NCI-H510A (cell line): ENCODE measurements at places on chromosomes 2 and 18.
A peak's percentile ranks its signal among the peaks of the same experiment; 100 is the strongest.

GRCh38 chr18:77651441-77651840, 401.8 kb downstream of the GALR1 start:
- no peak for DNase-seq

- no peak for DNase-seq
Observed at GRCh38 chr2:149924549-149925213, 337.1 kb upstream of the MMADHC start.

DNA sequence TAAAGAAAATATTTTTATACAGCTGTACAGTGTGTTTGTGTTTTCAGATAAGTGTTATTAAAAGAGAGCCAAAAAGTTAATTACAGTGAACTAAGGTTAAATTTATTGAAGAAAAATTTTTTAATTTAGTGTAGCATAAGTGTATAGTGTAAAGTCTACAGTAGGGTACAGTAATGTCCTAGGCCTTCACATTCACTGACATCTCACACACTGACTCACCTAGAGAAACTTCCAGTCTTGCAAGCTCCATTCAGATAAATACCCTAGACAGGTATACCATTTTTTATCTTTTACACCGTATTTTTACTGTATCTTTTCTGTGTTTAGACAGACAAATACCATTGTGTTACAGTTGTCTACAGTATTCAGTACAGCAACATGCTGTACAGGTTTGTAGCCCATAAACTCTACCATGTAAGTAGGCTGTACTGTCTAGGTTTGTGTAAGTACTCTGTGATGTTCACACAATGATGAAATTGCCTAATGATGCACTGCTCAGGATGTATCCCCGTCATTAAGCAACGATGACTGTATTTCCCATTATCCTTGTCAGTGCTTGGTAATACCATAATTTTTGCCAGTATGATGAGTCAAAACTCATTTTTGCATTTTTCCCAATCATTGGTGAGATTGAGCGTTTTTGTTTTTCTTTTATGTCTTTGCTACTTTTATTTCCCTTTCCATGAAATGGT, 48.2 kb upstream of the B3GNT2 start:
- no peak for DNase-seq

DNA sequence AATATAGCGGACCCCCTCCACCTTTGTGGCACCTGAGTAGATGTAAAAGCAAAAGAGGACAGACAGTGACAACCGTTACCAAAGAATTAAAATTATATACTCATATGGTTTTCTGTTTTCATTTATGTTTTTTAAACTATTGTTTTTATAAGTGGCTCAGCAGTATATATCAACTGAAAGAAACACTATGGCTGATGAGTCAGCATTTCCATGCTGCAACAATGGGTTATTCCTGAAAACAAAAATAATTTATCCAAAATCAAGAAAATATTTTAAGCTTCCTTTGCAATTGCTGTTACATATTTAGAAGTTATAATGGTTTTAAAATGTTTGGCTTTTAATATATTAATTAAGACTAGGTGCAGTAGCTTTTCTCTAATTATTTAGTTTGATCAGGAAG, 17.7 kb downstream of the MRPS9 start:
- DNase-seq, result no peak

GRCh38 chr2:132871831-132872230, 201.8 kb upstream of the LYPD1 start:
- DNase-seq, result no peak

DNA sequence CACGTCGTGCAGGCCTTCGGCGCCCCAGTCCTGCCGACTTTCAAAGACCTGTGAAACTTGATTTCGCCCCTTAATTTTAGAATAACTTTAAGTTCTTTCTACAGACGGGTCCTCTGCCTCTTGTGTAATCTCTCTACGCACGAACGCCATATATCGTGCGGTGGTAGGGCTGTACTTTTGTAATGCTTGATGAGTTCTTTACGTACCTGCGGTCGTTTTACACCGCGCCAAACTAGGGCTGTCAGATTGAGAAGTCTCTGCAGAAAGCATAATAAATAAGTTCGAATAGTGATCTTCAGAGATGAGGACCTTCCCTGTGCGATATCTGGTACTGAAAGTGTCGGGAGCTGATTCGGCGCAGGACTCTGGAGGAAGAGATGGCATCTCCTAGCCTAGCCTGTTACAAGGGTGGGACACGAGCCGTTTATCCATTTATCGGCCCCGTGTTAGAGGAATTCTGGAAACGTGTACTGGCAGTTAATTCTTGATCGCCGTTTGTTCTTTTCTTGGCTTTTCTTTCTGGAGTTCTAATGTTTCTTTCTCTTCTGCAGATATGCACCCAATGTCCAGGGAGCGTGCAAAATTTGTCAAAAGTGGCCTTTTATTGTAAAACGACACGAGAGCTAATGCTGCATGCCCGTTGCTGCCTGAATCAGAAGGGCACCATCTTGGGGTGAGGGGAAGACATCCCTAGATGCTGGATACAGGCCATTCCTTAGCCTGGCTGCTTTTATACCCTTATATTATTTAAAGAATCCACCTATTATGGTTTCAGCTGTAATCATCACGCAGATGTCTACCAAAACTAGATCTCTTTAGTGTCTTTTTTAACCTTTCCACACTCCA, 781 bp upstream of the SLC5A6 start:
- no peak for DNase-seq

GRCh38 chr2:121545257-121545656, 14.6 kb downstream of the RNU4ATAC start:
- DNase-seq, result no peak

GRCh38 chr18:65606551-65607130, 144.2 kb upstream of the CDH7 start:
- DNase-seq, result no peak

DNA sequence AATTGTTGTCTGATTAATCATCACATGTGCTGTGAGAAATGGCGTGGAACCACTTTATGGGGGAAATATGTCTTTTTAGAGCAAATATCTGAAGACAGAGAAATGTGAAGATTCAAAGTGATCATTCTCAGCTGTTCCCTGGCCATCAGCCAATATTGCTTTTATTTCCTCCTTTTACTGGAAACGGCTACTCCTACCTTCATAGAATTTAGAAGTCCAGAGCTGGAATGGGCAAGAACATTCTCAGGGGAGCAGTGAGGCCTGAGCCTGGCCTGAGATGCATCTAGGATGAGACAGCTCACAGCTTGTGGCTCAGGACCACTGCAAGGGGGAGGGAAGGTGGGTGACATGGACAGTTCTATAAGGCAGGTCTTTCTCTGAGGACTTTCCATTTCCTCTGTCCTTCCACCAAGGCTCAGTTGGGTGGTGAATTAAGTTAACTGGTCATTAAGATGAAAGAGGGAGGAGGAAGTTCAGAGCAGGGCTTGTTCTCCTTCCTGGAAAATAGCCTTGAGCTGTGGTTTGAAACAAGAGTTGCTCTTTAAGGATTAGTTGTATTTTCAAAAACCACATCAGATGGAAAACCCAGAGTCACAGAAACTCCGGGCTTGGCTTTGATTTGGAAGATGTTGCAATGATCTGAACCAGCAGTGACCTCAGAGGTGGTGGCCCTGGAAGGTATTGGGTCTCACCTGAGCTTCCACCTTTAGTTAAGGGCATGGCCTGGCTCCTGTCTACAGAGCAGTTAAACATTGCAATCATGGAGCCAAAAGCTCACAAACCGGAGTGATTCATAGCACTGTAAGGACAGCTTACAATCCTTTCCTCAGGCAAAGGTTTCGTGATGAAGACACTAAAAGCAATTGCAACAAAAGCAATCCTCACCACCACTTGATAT, 144.3 kb downstream of the VAPA start:
- no peak for DNase-seq

DNA sequence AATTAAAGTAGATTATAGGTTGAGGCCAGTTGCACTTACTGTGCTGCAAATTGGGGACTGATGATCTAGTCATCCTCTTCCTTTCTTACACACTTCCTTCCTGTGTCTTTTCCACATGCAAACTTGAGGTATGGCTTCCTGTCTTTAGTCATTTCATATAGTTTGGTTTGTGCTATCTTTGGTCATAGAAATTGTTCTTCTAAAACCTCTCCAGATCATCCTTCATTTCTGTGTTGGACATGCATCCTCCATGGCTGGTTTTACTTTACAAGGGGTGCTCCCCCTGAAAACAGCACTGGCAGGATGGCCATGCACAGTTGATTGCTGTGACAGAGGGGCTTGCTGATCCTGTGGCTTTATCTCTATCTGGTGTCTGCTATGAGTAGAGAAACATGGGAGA, 36.5 kb downstream of the MGAT5 start:
- no peak for DNase-seq

DNA sequence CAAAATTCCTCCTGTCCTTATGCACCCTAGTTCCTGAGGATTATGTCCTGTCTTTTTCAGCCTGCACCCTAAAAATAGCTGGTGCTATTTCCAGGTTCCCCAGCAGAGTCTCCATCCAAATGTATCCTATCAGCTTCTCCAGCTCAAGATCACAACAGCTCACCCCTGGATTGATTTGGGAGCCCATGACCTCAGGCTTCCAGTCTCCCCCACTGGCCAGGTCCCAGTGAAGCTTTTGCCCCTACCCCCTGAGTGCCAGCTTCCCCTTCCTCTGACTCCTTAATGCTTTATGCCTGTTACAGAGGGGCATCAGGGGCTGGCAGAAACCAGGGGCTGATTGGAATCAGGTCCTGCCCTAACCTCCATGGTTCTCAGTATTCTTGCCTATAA, 76.9 kb upstream of the DAPL1 start:
- no peak for DNase-seq

DNA sequence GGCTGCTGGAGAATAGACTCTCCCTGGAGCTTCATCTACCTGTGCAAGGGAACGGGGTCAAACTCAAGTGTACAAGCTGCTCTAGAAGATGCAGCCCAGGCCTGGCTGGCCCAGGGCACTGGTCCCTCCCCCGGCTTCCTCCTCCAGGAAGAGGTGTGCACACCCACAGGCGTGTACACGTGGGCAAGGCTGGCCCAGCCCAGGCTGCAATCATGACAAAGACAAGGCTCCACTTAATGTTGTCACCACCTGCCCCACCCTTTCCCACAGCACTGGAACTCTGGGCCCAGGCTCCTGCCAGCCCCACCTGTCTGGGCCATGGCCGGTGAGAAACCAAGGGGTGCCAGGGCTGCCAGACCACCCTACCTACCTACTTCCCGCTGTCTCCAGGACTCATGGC, 29.6 kb upstream of the ALPP start:
- peak; percentile 53 for DNase-seq

DNA sequence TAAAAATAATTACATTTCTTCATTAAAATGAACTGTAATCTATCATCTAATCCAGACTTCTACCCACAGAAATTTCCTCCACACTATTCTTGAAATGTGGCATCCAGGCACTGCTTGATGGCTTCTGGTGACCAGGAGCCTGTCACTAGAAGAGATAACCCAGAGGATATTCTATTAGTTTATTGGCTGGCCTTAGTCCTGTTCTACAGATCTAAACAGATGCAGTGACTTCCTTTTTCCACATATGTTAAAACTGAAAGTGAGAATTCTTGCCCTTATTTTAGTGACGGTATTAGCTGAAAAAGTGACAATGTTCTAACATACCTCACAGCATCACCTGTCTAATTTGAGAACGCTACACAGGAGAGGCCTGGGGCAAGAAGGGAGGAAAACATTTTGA, 775.4 kb downstream of the TSN start:
- DNase-seq, result no peak

GRCh38 chr18:49638209-49638785, 76.4 kb downstream of the LIPG start:
- no peak for DNase-seq

DNA sequence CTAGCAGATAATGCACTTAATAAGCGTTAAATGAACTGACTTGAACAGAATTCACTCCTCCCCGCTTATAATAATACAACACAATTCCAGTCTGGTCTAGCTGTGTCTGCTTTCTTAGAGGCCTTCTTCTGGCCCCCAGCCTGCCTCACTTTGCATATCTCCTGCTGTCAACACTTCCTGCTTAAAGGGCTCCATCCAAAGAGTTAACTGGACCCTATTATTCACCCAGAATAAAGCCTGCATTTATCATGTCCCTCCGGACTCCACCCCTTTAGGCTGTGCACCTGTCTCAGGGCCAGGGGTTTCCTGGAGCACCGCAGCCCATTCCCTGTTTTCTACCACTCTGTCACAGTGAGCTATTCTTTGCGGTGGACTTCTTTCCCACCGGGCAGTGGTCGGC, 292.8 kb upstream of the FBXO11 start:
- DNase-seq, result no peak

GRCh38 chr2:119255760-119256581, 32.3 kb downstream of the STEAP3 start:
- DNase-seq, result no peak

- no peak for DNase-seq
Observed at GRCh38 chr2:203891474-203891873, 23.9 kb downstream of the CTLA4 start.

- no peak for DNase-seq
Observed at GRCh38 chr2:16252891-16253290, 312.5 kb downstream of the MYCN start.

DNA sequence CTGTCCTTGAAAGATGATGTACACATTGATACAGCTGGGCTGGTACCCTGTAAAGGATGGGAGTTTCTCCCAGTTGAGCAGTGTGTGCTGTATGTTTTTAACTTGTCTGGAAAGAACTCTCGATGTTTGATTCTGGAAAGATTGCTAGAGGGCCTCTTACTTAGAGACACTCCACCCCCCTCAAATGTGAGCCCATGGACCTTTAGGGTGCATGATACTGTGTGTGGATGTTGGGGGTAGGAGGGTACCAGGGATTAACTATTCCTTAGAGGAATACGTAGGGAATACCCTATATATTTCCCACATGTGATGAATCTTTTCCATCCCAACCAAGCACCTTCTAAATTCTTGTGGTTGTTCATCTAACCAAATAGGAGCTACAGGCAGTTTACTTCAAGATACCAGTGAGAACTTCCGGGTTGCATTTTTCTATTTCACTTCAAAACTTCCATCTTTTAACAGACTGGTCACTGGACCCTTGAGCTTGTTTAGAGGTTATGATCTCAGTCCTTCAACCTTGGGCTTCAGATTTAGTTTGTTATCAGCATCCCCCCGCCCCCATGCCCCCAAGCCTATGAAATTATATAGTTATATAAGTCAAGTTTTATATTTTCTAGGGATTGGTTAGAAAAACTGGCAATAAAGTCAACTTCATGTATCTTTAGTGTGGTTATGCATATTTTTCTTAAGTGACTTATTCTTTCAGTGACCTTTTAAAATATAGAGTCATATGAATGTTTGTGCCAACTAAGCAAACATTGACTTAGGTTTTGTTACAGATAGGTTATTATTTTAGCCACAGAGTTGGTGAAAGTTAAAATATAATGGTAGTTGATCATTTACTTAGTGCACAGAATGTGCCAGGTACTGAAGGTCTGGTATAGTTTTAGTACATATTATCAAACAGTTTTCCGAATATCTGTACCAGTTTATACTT, 18.2 kb downstream of the AFTPH start:
- DNase-seq, result no peak

- no peak for DNase-seq
Observed at GRCh38 chr2:110097506-110098220, 18.0 kb downstream of the MALL start.

DNA sequence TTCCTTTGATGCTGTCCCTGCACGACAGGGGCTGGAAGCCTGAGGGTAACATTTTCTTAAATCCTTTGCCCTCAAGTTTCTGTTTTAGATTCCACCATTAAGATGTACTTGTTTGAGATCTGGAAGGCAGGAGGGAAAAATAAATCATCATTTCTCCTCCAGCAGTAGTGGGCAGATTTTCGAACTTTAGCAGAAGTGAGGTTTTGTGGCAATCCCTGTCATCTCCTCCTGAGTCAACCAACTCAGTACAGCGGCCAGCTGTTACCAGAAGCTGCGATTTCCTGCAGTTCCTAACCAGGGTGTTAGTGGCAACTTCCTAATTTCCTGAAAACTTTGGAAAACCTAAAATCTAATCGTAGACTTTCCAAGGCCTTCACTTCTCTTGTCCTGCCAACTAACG, 517.2 kb upstream of the ACVR2A start:
- no peak for DNase-seq
